ENCODE measurements at places on chromosomes 1 and 21.

DNA sequence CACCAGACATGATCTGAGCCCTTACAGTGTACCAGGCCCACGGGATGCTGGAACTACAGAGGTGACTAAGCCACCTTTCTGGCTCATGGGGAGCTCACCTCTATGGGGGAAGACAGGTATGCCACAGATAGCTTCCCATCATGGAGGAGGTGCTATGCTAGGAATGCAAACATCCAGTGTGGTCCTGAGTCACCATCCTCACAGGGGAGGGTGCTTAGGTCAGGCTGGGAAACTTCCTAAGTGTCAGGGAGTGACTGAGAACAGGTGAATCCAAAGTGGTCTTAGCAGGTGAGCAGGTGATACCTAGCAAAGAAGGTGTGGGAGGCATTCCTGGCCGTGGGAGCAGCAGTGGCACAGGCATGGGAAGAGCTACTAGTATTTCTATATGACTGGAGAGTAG is 8.6 kb upstream of the RASSF5 start:
- DNase-seq: no peak

DNA sequence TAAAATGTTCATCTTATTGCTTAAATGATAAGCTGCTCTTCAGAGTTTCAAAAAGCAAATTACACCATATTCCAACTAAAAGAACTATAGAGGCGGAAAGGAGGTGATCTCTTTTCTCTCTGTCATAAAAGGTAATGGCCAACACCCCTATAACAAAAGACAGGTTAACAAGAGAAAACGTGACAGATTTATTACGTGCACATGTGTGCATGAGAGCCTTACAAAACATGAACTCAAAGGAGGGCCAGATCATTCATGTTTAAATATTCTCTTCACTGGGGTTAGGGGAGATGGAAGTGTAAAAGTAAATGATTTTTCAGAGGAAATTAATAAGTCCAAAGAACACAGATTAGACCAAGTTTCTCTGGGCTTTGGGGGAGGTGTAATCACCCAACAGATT is 26.5 kb upstream of the FMO2 start:
- DNase-seq: no peak

DNA sequence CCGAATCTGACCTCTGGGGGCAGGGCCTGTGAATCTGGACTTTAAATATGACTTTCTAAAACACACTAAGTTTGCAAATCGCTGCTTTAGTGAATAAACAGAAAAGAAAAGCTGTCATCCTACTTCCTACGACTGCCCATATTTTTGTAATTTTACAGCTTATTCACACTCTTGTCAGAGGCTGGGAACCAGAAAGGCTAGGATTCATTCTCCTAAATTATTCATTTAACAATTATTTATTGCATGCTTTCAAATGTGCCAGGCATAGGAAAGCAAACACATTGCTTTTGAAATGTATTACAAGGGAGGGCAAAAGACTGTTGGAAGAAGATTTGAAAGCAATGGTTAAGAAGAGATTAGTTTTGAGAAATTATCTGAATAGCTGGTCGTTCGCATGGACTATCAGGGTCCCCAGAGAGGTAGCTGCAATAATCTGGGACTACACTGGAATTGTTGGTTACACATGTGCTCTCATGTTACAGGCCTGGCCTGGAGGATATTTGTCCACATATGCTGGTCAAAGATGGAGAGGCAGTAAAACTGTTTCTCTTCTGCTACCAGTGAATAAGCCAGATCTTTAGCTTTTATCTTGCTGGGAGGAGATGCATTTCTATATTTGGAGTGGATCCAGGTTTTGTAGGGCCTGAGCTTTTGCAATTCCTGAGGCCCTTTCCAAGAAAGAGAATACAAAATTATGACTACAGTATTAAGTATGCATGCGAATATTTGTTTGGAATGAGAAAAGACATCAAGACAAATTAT is 29.6 kb upstream of the SFPQ start:
- no peak for DNase-seq

DNA sequence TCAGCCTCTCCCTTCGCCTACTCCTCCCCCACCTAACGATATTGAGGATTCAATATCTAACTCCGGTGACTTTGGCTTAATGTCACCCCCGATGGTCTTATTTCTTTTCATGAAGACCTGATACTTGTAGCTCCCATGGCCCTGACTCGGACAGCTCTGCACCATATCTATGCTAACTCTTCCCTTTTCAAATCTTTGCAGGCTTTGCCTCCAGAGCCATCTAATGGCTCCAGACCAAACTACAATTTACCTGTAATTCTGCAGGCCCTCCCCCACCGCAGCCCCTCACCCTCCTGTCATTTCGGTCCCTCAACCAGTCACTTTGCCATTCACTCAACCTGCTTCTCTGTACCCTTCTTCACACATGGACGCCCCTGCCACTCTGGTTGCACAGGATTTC is 7.9 kb upstream of the GSTM5 start:
- DNase-seq: peak; percentile 15

GRCh38 chr1:22295856-22296255 is 153.0 kb upstream of the WNT4 start:
- no peak for DNase-seq

All from neural progenitor cell (in vitro differentiated cells).